Fibroblast of lung (primary cell): ENCODE measurements at places on chromosomes 1 and 21. TPM values are rescaled to one million over a fixed set of nuclear protein-coding genes. Genes with fewer than 3 reads are reported as not detected.

DNA sequence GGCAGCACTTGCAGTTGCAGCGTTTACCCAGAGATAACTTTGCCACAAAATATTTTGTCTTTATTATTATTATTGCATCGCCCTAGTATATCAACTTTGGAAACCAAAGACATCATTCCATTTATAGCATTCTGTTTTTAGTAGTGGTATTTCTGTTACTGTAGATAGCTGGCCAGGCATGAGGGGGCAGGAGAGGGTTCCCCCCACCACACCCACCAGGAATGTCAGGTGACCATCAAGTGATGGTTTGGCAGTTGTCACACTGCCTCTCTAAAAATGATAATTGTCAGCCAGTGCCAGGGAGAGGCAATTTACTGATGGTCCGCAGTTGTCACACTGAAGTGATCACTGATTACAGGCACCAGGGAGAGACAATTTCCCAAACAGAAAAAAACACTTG is 135.6 kb downstream of the TSEN15 start:
- H3K4me3 ChIP-seq: no peak overlapping the region
- no peak overlapping the region for H3K27ac ChIP-seq
- no peaks in the 10 kb centered on the region for H3K27me3 ChIP-seq
- DNase-seq: no peak
- H3K36me3 ChIP-seq: no peaks in the 10 kb centered on the region

DNA sequence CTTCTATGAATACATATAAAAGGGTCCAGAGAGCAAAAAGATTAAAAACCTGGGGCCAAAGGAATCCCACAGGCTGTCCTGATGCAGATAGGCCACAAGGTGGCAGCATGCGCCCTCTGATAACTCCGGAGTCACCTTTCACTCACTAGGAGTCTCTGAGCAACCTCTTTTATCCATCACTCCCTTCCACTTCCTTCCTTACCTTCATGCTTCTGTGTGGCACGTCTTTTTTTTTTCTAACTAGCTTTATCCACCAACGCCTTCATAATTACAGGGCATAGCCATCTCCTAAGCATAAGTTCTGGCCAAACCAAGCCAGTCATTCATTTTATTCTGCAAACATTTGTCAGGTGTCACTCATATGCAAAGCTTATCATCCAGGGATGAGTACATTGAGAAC is 3.9 kb upstream of the PGLYRP4 start:
- H3K27me3 ChIP-seq: no peaks in the 10 kb centered on the region
- H3K27ac ChIP-seq: no peak overlapping the region
- H3K36me3 ChIP-seq: no peaks in the 10 kb centered on the region
- H3K4me1 ChIP-seq: no peaks in the 10 kb centered on the region

TCP10L gene
- 0.51 and 0.83 TPM in 2 replicates for total RNA-seq

EPS8L3 gene
- not detected in 2 replicates for total RNA-seq

BARHL2 gene
- total RNA-seq: not detected in 2 replicates

DNA sequence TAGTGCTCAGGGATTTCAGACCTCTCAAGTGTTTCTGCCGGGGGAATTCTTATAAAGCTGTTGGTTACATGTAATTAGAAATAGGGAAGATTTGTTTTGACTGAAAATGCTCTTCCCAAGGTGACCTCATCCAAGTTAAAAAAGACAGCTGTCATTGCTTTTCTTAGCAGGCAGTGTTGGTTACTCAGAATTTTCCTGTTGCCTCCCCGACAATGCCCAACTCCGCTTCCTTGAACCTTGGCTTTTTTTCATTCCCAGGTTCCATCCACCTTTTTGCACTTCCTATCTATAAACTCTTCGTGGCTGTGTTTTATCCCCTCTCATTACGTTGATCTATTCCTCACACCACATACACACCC is 825 bp upstream of the DPH5 start:
- H3K27ac ChIP-seq: peak overlapping the region; percentile 93
- H3K36me3 ChIP-seq: no peaks in the 10 kb centered on the region
- peaks cover 6% of the 10 kb centered on the region for H3K4me1 ChIP-seq
- peak overlapping the region; percentile 74 for H3K4me3 ChIP-seq
- no peak for DNase-seq

FAAH gene
- 1.7 and 2.1 TPM in 2 replicates for total RNA-seq

DNA sequence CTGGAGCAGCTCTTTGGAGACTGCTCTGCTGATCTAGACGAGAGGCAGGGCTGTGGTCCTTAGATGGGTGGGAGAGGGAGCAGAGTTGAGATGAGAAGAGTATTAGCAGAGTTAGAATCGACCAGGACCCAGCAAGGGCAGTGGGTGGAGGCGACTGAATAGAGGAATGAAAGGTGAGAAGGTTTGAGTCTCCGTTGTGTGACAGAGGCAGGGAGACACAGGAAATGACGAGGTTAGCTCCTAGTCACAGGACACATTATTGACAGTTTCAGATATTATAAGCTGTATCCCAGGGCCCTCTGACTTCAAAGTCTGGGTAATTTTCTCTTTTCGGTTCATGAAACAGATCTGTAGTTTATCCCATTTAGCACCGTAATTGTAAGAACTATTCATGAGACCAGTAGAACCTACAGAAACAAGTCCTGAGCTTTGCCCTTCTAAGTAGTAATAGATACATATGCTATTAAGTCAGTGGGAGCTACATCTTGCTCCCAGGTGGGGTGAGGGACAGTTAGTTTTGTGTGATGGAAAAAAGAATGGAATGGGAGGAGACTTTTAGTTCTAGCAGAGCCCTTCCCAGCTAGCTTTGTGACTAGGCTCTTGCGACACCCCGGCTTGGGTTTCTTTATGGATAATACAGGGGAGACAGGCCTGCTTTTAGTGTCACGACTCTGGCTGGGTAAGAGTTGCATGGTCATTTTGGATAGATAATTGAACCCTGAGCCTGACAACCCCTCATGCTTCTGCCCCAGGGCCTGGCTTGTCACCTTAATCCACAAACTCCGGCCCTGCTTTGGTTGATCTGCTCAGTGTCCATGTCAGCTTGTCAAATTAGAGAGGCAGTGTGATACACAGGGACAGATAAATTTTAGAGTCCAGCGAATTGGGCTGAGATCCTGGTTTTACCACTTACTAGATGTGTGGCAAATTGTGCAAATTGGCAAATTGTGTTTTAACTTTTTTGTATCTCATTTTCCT is 70.2 kb downstream of the UCK2 start:
- peaks cover 62% of the 10 kb centered on the region for H3K4me1 ChIP-seq
- H3K4me3 ChIP-seq: no peak overlapping the region
- H3K36me3 ChIP-seq: no peaks in the 10 kb centered on the region
- H3K27ac ChIP-seq: peak overlapping the region; percentile 100

BMP8A gene
- 0.26 and 0.33 TPM in 2 replicates for total RNA-seq

DNA sequence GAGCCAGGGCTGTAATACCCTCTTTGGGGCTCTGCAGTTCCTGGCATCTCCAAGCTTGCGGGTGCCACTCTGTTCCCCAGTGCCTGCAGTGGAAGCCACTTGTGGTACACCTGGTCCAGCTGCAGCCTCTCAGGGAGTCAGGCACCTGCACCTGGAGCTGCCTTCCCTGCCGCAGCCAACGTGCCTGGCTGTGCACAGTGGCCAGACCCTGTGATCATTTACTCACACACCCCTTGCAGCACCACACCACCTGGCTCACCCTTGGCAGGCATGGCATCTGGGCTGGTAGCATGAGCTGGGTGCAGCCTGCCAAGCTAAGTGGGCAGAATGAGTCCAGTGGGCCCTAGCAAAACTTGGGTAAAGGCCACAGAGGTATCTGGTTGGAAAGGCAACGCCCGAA is 51.1 kb upstream of the NTPCR start:
- H3K4me1 ChIP-seq: no peaks in the 10 kb centered on the region
- no peak overlapping the region for H3K4me3 ChIP-seq
- H3K36me3 ChIP-seq: no peaks in the 10 kb centered on the region
- no peaks in the 10 kb centered on the region for H3K27me3 ChIP-seq
- DNase-seq: no peak
- H3K27ac ChIP-seq: no peak overlapping the region

DNA sequence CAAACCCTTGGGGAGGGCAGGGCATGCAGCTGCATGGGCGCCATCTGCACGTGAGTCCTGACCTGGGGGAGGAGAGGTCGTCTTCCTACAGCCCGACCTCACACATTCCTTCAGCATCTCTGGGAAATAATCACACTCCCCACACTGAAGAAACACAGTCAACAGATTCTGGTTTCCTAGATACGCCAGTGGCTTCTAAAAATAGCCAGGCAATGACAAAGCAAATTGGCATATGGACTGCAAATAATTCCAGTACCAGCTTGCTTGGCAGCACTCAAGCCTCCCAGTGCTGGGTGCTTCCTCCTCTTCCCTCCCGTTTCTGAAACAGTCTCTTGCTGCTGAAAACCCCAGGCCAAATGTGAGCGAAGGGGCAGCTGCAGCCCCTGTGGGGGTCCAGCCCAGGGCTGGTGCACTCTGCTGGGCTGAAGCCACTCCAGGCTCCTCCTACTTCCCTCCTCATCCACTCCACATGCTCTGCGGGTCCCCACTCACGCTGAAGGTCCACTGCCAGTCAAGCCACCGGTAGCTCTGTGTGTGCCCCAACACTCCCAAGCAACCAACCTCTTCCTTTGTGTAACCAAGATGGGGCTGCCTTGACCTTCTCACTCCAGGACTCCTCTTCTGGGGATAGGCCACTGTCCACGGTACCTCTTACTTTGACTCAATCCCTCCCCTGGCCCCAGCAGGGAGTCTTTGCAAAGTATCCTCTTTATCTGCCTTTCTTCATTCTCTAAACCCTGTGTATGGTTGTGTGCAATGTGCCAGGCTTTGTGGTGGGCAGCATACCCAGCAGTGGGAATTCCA is 69.0 kb downstream of the KCND3 start:
- no peaks in the 10 kb centered on the region for H3K4me1 ChIP-seq
- no peaks in the 10 kb centered on the region for H3K27me3 ChIP-seq
- no peak overlapping the region for H3K4me3 ChIP-seq
- peak; percentile 20 for DNase-seq

TSPEAR gene
- not detected in 2 replicates for total RNA-seq

- no peaks in the 10 kb centered on the region for H3K27me3 ChIP-seq
- peak; percentile 55 for DNase-seq
- peak overlapping the region; percentile 89 for H3K27ac ChIP-seq
- peaks cover 4% of the 10 kb centered on the region for H3K36me3 ChIP-seq
- H3K4me1 ChIP-seq: peaks cover 54% of the 10 kb centered on the region
Measured at GRCh38 chr1:203663821-203664220, 37.2 kb downstream of the ATP2B4 start.

GRCh38 chr1:233935297-233935868 is 30.9 kb downstream of the SLC35F3 start:
- no peaks in the 10 kb centered on the region for H3K4me1 ChIP-seq
- H3K27ac ChIP-seq: no peak overlapping the region
- H3K36me3 ChIP-seq: no peaks in the 10 kb centered on the region
